SHP77 treated with DMSO at 0.1 percent for 48 hours (cell line): ENCODE measurements at places on chromosomes 2 and 18.

- DNase-seq = peak; percentile 39
Observed at GRCh38 chr2:199798831-199799580, 52.0 kb downstream of the FTCDNL1 start.

- no peak for DNase-seq
Observed at GRCh38 chr2:127429291-127429690, 11.1 kb downstream of the PROC start.

DNA sequence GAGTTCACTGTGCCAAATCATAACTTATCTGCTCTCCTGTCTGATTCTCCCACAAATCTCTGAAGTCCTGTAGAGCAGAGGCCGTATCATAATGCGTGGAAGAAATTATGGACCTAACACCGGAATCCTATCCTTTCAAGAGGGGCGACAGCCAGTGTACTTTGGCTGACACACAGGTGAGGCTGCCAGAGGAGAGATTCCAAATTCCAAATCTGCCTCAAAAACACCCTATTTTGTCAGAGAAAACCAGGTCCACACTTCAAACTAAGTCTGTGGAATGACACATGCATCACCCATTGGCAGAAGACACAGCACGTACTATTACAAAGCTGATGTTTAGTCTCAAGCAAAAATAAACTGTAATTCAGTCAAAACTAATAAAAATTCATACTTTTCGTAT lies 139.2 kb upstream of the PID1 start:
- DNase-seq = no peak

GRCh38 chr2:202064881-202065230 lies 8.2 kb upstream of the KIAA2012 start:
- no peak for DNase-seq

- DNase-seq = no peak
Observed at GRCh38 chr2:73177645-73178255, 24.6 kb upstream of the NOTO start.

DNA sequence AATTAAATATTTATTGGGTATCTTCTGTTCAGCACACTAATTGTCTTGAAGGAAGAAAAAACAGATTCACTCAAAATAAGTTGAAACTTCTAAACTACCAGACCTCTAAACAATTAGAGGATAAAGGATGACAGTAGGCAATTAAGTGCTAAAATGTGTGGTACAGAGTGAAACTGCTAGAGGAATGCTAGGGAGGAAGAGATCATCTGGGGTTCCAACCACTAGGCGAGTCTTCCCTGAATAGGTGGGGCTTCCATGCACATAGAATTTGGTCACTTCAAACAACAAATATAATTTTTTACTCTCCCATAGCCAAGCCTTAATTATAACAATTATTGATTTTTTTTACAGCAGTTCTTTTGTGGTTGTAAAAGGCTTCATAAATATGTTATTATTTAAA lies 559.0 kb upstream of the ZEB2 start:
- DNase-seq = no peak

DNA sequence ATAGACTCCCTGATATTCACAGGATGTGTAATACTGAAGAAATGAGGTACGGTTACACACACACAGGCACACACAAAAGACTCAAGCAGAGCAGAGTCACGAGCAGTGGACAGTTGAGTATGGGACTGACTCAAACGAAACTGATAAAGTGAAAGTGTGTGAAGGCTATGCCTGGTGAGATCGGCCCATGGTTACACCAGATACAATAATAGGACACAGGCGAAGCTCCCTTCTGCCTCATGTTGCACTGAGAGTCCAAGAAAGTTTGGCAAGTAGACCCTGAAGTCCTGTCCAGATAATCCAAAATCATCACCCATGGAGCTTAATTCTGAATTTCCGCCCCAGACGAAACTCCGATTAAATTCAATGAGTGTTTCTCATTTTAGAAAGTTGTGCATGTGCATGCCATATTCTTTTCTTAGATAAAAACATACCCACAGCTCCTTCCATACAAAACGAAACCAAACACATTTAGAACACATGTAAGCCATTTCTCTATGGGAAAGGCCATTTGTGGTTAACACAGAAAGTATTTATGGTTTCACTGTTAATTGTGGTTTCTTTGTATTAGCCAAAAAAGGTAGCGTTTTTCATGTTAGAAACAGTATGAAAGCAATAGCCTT lies 567.6 kb downstream of the PLCL1 start:
- no peak for DNase-seq

- no peak for DNase-seq
Observed at GRCh38 chr18:8705961-8706790, 820 bp downstream of the MTCL1 start.
